ENCODE measurements at places on chromosomes 11 and 22.
A peak's percentile ranks its signal among the peaks of the same experiment; 100 is the strongest.

DNA sequence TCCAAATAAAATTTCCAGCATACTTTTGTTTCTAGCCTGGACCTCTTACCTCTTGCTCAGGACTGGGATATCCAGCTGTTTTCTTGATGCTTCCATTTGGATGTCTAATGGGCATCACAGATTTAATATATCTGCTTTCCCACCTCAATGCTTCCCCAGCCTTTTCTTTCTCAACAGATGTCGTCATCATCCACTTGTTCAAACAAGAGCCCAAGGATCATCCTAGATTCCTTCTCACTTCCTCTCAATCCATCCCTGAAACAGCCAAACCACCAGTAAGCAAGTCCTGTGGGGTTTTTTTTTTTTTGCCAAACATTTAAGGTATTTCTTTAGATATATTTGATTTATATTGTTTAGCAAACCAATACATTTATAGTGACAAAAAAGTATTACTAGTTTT lies 12.5 kb downstream of the THY1 start:
- no peak for DNase-seq

DNA sequence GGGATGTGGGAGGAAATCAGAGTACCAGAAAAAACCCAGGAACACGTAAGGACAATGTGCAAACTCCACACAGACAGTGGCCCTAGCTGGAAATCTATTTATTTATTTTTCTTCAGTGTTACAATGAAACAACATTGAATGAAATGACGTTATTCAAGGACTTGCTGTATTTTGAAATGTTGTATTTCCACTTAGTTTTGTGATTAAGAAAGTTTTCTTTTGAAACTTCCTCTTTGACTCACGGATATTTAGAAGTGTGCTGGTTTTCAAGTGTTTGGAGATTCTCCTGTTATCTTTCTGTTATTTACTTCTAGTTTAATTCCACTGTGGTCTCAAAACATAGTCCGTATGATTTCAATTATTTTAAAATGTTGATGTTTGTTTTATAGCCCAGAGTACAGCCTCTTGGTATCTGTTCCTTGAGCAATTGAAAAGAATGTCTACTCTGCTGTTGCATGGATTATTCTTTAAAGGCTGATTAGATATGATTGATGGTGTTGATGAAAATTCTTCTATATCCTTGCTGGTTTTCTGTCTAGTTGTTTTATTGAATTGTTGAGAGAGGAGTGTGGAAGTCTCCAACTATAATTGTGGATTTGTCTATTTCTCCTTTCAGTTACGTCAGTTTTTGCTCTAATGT lies 141.0 kb downstream of the ARHGAP20 start:
- no peak for DNase-seq

GRCh38 chr11:66636411-66636810 lies 2.1 kb upstream of the RBM4 start:
- DNase-seq: no peak

- no peak for DNase-seq
Measured at GRCh38 chr11:125001849-125002248, 47.8 kb downstream of the CCDC15 start.

- no peak for DNase-seq
Measured at GRCh38 chr11:119545978-119546915, 123.3 kb upstream of the THY1 start.

- no peak for DNase-seq
Measured at GRCh38 chr11:60280412-60280811, at the start of gene MS4A4A. TSS of gene MS4A4A (plus strand) at chr11:60280666. CDS start at chr11:60280676, 10 bp downstream.

DNA sequence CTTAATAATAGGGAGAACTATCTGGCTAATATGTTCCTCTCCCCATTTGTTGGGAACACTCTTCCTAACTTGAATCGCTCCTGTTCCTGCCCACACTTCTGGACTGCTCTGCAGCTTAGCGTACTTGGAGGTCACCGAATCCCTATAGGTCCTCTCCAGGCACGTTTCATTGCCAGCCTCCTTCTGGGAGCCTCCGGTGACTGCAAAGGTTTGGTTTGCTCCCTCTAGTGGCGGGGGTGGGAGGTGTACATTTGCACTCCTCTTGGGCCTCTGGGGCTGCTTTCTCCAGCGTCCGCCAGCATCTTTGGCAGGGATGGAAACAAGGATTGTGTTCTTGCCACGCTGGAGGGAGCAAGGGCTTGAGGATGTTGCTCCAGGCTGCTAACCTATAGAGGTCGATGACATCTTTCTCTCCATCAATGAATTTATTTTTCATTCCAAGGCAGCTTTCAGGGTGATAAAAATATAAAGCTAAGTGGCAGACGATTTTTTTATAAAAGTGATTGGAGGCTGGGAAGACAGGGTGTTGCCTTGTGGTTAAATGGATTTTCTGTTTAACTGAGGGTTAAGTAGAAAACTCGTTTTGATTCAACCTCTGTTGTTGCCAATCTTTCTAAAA lies 48.7 kb downstream of the TSPAN18 start:
- DNase-seq: peak; percentile 16

DNA sequence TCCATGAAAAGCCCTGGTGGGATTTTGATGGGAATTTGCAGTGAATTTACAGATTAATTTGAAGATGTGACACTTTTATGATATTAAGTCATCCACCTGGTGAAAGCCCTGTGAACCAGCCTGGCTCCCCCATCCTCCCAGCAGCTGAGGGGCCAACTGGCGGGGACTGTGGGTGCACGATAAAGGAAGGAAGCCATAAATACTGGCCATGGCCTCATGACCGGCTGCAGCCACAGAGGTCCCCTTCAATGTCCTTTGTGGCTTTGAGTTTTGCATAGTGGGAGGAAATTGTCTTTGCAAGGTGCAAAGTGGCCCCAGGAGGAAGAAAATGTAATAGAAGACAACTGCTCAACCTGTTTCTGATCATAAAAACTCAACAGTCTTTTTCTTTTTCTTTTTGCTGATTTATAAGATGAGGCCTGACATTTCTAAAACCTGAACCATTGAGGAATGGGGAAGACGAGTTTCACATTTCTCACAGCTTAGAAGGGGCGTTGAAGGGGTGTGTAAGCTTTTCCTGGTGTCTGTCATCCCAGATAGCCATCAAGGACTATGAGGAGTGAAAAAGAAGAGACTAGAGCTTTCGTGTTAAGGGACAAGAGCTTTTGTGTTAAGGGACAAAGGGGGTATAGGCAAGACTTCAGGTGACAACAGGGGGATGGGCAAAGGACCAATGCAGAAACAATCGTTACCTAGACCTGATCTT lies 6.3 kb upstream of the NDUFV1 start:
- DNase-seq: no peak

GRCh38 chr11:133078591-133079404 lies 453.5 kb downstream of the OPCML start:
- no peak for DNase-seq

GRCh38 chr11:65185869-65186341 lies 4.2 kb downstream of the CAPN1 start:
- DNase-seq: no peak

DNA sequence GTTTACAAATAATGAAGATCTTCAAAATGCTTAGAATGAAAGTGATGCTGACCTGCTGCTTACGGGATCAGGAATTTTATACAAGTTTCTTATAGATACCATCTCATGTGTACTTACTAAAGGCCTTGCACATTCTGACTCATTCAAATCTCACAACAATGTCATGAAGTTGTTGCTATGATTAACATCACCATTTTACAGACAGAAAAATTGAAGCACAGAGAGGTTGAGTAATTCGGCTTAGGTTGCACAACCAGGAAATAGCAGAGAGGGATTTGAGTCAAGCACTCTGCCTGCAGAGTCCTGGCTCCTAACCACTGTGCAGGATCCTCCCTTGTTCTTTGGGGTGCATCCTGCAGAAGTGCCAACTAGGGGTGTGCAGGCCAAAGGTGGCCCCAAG lies 471.9 kb downstream of the MIAT start:
- no peak for DNase-seq

- DNase-seq: no peak
Measured at GRCh38 chr11:67612751-67613150, 6.0 kb downstream of the NDUFV1 start.

DNA sequence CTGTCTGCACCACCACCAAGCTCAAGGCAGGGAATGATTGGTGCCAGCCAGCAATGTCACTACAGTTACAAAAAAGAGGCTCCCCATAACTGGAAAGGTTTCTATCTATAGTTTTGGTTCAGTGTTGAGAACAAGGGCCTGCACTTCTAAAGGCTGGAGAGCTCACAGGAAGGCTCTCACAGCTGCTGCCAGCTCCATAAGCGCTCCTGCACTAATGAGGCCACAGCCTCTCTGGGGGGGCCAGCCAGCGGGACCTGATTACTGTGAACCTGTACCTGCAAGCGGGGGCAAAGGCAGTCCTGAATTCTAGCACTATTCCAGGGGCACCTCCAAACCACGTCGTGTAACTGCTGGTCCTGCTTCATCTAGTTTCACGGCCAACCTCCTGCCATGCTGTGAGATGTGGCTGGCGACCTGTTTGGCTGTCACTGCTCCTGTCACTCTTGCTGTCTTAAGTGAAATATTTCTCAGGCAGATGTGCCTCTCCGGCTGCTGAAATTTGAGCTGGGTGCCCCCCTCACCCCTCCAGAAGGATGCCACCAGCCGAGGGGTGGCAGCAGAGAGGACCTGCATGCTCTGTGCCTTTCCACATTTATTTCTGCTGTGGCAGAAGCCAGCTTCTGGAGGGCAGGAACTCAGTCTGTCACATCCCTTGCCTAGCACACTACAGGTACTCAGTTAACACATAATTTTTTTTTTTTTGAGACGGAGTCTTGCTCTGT lies 53.3 kb upstream of the ARFGAP3 start:
- DNase-seq: no peak

DNA sequence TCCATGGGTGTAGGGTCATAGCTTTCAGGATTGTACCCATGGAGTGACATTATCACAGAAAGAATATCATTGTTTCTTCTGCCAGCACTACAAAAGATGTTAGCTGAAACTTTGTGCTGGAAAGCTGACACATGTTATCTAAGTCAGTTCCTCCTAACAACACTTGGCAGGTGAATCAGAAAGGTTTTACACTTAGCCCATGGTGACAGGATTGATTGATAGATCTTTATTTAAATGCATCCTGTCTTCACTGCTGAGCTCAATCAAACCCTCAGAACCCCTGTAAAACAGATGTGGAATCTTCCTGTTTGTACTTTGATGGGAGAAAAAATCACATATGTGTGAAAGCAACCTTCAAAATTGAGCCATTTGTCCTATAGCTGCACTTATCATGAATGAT lies 811.5 kb upstream of the ANO3 start:
- no peak for DNase-seq

- no peak for DNase-seq
Measured at GRCh38 chr22:21634081-21634480, 1.5 kb downstream of the CCDC116 start.

DNA sequence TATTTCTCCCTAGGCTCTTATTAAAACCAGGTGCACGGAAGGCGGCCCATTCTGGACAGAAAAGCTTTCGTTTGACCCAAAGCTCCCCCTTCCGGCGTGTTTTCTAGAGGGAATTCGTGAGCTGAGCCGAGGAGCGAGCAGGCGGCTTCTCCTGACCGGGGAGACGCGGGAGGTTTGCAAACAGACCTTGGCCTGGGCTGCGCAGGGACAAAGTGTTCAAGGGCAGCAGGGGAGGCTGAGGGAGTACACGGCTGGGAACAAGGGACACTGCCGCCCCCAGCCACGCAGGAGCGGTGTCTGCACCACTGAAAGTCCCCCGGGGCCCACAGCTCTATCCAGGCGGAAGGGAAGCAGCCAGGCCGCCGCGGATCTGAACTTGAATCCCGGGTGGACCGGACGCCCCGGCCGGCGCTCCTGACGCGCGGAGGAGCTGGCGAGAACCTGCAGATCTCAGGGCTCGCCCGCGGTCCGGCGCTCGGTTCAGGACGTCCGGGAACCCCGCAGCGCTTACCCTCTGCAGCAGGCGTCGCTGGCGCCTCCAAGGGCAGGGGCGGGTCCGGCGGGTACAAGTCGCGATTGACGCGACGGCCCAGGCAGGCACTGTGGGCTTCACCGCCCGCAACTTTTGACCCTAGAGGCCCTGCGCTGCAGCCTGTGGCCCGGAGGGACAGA lies 101.9 kb downstream of the WT1 start:
- DNase-seq: no peak

- DNase-seq: no peak
Measured at GRCh38 chr11:46410021-46410420, 18.4 kb upstream of the CHRM4 start.

DNA sequence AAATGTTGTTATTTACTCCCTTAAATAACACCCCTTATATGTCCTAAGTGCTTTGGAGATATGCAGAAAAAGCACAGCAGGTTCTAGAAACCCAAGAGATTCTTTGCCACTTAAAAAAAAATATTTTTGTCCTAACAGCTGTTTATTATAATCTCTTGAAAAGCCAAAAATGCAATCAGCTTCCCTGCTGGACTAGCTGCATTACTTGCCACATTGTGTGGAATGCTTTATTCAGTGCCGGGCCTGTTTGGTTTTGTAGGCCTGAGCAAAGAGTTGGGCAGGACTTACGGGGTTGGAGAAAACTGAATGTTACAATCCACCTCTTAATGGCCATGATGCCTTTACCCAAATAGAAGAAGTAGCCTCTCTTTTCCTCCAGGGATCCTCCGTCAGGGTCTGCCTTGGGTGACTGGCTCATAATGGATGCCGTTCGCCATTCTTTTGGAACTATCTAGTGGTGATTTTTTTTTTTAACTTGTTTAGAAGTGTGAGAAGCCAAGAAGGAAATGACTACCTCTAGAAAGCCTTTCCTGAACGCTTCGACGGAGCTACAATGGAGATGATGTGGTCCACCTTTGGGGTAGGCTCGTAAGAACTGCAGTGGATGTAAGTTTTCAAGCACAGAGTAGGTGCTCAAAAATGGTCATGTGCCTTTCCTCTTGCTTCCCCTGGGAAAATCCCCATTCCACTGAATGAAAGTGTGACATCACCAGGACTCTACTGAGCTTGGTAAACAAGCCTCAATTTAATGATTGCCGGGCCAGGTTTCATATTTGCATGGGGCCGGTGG lies 241.3 kb upstream of the NCAM1 start:
- DNase-seq: no peak

DNA sequence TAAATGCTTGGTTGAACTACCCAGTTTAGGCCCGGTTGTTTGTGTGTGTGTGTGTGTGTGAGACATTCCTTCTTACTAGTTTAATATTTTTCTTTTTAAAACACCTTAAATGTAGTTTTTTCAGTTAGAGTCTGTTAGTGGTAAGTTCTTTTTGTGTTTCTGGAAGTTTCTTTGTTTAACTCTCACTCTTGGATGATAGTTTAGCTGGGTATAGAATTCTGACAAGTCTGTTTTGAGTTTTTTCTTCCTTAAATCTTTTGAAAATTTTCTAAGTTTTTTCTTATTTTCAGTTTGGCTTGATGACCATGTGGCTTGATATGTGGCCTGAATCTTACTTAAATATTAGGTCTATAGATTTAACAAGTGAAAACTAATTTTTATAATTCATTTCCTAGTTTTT lies 60.1 kb downstream of the PDE3B start:
- DNase-seq: no peak

GRCh38 chr11:69040051-69040450 lies 8.7 kb upstream of the TPCN2 start:
- DNase-seq: no peak

GRCh38 chr11:98965775-98966174 lies 55.0 kb upstream of the CNTN5 start:
- no peak for DNase-seq

DNA sequence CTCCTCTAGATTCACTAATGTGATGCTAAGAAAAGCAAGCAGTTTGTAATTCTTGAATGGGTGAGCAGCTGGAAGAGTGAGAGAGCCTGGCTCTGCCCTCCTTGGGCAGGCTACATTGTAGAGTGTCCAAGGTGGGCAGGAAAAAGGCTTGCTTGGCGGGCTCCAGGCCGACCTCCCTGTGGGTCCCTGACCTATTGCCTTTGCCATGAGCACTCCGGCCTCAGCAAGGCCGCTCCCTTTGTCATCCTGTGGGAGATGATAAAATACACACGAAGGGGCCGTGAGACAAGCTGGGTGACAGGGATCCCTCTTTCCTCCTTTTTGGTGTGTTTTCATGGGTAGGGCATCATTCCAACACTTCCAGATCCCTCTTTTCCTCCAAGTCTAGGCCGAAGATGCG lies 41.8 kb downstream of the TIMP3 start:
- DNase-seq: no peak

Data from stimulated activated CD8-positive, alpha-beta memory T cell treated with anti-CD3 and anti-CD28 coated beads, Interleukin-4, amount 100 ng/mL, for 4 hours (primary cell).